Activated T-helper 1 cell treated with Interleukin-2 at 50 U/mL for 16 hours (primary cell): ENCODE measurements at places on chromosomes 7 and 10.

DNA sequence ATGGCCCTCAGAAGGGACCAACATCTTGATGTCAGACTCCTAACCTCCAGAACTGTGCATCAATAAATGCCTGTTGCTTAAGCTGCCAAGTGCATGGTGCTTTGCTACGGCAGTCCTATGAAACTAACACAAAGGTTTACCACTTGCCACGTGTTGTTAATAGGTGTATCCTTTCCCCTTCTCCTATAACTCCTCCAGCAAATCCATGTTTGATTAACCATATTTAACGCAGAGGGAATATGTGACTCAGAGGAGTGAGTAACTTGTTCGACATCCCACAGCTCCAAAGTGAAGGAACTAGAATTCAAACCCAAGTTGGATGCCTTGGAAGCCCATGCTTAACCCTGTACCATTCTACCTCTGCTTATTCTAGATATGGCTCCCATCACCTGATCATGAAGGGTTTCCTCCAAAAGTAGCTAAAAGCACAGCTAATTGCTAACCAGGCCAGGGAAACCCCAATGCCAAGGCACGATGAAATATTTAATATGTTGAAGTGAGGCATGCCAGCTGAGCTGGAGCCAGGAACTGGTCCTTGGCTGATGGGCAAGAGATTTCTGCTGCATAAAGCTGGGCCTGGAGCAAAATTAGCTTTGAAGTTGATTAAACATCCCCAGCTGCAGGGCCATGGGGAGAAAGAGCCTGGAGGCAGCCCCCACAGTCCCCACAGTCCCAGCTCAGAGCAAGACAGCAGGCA lies 131.9 kb downstream of the C10orf90 start:
- no peak for DNase-seq

DNA sequence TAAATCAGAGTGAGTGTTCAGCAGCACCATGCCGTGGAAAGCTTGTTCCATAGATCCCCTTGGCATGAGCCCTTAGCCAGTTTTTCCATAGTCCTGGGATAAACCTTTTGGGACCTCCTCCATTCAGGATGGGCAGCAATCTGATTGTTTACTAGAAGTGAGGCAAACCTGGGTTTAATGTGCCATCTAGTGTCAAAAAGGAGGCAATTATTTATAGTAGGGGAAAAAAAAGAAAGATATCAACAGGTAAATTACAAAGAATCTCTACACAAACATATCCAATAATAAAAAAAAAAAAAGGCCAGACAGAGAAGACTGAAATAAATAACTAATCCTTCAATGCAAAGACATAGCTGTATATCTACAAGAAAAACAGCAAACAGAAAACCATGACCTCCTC lies 229.0 kb upstream of the STK17A start:
- no peak for DNase-seq

- DNase-seq, result no peak
Observed at GRCh38 chr7:126750207-126750911, 502.4 kb downstream of the GRM8 start.

GRCh38 chr10:71314028-71314693 lies 4.9 kb upstream of the SLC29A3 start:
- DNase-seq, result peak; percentile 27

DNA sequence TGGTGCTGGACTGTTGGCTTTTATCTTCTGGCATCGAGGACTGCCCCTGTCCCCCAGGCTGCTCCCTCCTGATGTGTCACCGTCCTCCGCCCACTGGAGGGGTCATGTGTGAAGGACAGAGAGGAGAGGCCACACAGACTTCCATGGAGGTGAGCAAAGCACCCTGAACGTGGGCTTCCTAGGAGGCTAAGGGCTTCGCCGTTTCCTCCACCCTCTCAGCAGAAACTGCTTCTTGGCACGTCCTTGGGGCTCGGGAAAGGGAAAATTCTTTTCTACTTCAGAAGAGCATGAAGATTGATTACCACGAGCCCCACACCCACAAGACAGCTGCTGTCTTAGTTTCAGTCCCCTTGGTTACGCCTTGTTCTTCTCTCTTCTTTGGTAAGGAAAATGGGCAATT lies 218.2 kb downstream of the CCDC3 start:
- no peak for DNase-seq

- DNase-seq, result no peak
Observed at GRCh38 chr7:45575501-45576248, 1.5 kb downstream of the ADCY1 start.

- no peak for DNase-seq
Observed at GRCh38 chr7:42236976-42237810, at the start of gene GLI3. TSS of gene GLI3 (minus strand) at chr7:42237209. CDS start at chr7:42223253, 13,956 bp downstream.

DNA sequence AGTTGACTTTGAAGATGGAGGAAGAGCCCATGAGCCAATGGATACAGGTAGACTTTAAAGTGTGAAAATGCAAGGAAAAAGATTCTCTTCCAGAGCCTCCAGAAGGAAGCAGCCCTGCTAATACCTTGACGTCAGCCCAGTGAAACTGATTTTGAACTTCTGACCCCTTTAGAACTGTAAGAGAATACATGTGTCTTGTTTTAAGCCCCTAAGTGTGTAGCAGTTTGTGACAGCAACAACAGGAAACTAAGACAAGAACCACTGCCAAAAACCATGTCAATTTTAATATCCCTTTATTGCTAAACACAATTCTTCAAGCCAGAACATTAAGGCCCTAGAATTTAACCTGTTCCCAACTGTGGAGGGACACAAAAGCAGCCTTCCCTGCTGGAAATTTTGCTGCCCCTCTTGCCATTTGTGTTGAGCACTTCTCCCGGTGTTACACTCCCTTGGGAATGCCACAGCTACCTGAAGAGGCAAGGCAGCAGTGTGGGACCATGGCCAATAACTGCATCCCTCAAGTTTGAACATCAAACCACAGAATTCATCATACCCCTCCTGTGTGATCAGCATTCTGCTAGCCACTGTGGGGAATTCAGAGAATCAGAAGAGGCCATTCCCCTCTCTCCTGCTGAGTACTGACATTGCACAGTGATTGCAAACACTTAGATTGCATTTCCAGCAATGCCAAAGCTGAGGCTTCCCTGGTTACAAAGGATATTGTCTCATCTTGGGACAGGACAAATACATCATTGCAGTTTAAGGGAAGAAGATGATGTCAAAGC lies 12.3 kb upstream of the CCDC172 start:
- DNase-seq, result no peak

GRCh38 chr10:27621461-27621860 lies 117.4 kb downstream of the RAB18 start:
- no peak for DNase-seq

GRCh38 chr10:87593702-87594101 lies 66.0 kb upstream of the PAPSS2 start:
- no peak for DNase-seq

- no peak for DNase-seq
Observed at GRCh38 chr10:80861882-80862281, 324.2 kb downstream of the SH2D4B start.

- no peak for DNase-seq
Observed at GRCh38 chr7:94272821-94273583, 121.7 kb upstream of the COL1A2 start.

GRCh38 chr7:93843260-93843659 lies 47.3 kb downstream of the TFPI2 start:
- no peak for DNase-seq

DNA sequence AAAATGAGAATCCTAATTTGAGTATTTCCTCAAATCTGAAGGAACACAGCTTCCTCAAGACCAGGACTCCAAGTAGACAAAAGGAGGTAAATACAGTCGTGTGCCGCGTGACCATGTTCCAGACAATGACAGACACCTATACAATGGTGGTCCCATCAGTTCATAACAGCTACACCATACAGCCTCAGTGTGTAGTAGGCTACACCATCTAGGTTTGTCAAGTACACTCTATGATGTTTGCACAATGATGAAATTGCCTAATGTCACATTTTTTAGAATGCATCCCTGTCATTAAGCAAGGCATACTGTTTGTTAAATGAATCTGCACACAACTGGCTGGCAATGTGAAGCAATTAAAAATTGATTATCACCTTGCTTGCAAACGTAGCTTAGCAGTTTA lies 107.9 kb downstream of the PROSER2 start:
- no peak for DNase-seq

DNA sequence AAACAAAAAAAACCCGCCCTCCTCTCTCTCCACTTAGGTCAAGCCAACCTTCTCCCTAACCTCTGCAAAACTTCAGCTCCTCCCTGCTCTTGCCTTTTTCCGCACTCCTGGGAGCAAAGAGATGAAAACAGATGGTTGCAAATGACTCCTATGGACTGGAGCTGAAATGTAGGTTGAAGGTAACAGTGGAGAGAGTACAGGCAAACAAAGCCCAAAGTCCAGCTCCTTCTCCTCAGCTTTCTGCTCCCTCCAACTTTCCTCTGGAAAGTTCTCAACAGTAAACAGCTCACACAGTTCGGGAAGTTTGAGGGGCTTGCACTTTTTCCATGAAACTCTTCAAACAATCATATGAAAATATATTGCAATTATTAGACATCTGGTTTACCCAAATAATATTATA lies 90.3 kb downstream of the SLC37A3 start:
- no peak for DNase-seq

GRCh38 chr7:46163246-46163645 lies 242.2 kb upstream of the IGFBP3 start:
- no peak for DNase-seq

GRCh38 chr7:106339513-106340246 lies 54.9 kb upstream of the NAMPT start:
- no peak for DNase-seq

DNA sequence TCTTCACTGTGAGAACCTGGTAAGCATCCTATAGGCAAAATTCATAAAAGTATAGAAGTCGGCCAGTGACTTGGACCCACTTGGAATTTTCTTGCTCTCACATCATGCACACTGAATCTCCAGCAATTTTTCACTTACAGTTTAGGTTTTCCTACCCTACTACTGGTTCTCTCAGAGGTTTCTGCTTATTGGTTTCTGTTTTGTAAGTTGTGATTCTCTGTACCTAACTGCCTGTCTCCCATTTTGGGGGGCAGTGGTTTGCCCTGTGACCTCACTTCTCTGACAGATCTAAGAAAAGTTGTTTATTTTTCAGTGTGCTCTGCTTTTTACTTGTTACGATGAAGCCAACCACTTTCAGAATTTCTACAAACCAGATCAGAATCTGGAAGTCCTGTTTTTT lies 158.1 kb downstream of the CFTR start:
- DNase-seq, result no peak

- DNase-seq, result no peak
Observed at GRCh38 chr10:63210611-63211196, 77.6 kb downstream of the NRBF2 start.

- DNase-seq, result no peak
Observed at GRCh38 chr10:3578159-3578558, 206.8 kb downstream of the KLF6 start.

GRCh38 chr7:41217306-41217705 lies 485.6 kb downstream of the INHBA start:
- DNase-seq, result no peak

GRCh38 chr10:78830976-78831375 lies 237.8 kb upstream of the ZMIZ1 start:
- no peak for DNase-seq

- no peak for DNase-seq
Observed at GRCh38 chr10:124949543-124949942, 7.6 kb downstream of the ZRANB1 start.

DNA sequence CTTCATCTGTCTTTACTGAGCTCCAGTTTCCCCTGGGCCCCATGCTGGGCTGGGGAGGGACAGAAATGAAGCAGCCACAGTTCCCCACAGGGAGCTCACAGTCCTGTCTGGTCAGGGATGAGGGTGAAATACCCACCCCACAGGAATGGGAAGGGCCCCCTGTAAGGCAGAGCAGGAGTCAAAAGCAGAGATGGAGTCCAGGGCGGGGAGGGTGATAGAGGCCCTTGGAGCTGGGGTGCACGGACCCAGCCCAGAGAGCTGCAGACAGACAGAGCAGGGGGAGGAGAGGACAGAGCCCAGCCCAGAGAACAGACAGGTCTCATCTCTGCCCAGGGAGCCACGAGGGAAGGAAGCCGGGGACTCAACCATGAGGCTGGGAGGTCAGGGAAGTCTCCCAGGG lies 34.9 kb upstream of the ZNF488 start:
- DNase-seq, result no peak

DNA sequence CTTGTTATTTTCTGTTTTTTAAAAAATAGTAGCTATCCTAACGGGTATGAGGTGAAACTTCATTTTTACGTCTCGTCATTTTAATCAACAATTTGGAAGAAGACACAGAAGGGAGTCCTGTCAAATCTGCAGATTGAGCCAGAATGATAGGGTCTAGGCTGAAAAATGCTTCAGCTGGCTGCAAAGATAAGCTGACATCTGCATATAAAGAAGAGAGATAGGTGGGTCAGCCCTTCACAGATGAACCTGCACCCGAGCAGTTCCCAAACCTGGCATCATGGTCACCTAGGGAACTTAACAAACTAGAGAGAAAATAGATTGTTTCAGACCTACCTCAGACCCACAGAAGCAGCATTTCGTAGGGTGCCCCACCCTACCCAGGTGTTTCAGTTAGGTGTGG lies 35.2 kb upstream of the BMPR1A start:
- no peak for DNase-seq
